GM10248 (cell line): ENCODE measurements at places on chromosomes 6 and 20.

GRCh38 chr6:11772109-11772825 lies 6.3 kb downstream of the ADTRP start:
- no peak for DNase-seq

DNA sequence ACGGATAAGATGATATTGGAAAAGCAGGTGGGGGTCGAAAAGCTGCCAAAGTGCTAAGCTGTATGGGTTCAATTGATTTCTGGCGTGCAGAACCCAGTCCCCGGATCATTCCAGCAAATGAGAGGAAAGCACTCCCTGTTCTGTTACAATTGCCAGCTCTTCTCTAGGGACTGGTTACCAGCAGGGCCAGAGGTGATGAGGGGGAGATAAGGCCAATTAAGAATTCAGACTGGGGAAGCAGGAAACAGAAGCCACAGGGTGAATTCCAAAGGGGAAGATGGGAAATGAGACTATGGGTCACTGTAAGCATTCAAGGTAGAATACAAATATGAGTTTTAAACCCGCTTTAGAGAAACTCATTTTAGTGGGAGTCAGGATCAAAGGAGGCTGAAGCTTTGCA lies 349.4 kb upstream of the MAP3K7 start:
- DNase-seq: no peak

DNA sequence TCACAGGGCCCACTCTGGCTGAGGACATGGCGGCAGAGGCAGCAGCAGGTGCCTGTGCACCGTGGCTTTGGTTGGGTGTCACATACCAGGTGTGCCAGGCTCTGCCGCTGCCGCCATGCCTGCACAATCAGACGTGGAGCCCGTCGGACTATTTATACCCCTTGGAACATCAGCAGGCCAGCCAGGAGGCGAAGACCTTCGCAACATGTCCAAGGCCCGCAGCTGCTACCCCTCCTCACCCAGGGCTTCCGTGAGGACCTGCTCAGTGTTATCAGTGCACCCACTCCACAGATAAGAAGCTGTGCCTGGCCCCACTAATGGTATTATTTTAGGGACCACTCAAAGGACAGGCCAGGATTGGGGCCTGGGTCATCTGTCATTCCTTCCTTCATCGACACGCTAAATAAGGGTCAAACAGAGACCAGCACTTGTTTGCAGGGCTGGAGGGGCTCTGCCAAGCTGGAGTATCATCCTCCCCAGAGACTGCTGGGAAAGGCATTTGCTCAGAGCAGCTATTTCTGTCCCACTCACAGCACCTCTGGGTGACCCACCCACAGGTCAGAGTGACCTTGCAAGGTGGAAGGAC lies 109.2 kb downstream of the BMP7 start:
- DNase-seq: no peak

DNA sequence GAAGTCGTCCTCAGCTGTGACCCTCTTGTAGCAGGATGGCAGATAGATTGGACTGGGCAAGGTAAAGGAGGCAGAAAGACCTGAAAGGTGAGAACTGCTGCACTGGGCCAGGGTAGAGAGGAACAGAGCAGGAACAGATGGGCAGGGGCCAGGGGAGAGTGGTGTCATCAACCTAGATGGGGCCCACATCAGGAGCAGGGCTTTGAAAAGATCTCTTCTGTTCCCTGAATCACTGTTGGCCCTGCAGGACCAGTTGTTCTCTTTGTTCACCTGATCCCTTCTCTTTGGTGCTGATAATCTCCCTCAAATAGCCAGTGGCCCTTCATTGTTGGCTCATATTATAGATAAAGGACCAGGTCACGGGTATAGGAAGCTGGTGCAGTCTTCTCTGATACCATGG lies 59.9 kb downstream of the DTD1 start:
- DNase-seq: no peak

DNA sequence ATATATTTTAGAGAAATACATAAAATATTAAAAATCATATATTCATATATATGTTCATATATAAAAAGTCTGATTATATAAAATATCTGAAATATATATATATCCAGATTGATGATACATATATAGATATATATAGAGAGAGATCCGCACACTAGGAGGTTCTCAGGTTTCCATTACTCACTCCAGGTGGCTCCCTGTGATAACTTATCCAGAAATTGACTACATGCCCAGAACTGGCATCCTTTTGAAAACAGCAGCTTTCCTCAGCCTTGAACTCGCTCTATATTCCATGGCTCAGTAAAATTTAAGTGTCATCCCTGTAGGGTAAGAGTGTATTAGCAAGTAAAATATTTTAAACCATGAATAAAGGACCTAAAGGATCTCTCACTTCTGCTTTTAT lies 206.8 kb downstream of the TINAG start:
- DNase-seq: no peak

DNA sequence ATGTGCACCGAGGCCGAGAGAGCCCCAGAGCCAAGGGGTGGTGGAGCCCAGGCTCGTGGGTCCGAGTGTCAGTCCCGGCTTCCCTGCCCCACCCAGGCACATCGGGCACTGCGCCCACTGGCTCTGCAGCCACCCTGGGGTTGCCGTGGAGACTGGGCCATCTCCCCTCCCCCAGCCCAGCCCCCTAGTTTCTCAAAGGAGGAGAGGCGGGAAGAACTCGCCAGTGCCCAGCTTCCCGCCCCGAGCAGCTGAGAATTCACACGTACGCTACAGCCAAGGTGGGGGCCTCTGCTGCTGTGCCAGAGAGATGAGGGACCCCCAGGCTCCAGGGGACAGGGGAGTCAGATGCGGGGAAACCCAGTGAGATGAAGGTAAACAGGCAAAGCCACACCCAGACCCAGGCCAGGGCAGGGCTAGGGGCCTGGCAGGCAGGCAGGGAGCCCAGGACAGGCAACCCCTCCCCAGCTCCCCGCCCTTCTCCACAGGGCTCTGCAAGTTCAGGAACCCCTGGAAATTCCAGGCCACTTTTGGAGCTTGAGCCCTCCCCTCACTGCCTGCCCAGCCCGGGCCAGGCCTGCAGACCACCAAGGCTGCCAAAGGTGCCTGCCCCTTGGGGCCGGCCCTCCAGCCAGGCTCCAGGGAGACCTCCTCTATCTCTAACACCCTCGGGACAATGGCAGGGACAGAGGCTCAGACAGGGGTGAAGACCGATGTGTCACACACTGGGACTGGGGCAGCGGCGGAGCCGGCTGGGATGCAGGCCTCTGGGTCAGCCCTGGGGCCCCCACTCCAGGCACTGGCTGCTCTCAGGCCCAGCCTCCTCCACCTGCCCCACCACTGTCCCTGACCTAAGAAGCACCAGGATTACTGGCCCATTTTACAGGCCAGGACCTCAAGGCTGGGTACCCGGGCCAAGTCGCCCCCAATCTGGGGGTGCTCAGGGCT lies 6.0 kb downstream of the LAMA5 start:
- no peak for DNase-seq

DNA sequence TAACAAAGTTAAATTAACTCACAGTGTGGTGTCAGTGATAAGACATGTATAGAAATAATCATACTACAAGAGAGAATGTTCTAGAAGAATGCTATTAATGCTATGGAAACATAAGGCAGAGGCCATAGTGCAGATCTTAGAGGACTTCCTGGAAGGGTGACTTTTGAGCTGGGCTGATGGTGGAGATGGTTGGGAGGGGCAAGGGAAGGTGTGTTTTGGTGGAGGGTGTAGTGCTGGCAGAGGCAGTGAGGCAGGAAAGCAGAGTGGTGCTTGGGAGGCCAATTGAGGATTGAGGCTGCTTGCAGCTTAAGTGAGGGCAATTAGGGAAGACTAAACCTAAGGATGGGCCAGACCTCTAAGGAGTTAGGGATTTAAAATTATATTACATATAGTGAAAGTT lies 58.5 kb upstream of the FNDC1 start:
- DNase-seq: no peak

- DNase-seq: no peak
These were observed 150.8 kb downstream of the PRL start for GRCh38 chr6:22145823-22146677.

GRCh38 chr6:161082215-161082614 lies 90.6 kb downstream of the MAP3K4 start:
- DNase-seq: no peak

DNA sequence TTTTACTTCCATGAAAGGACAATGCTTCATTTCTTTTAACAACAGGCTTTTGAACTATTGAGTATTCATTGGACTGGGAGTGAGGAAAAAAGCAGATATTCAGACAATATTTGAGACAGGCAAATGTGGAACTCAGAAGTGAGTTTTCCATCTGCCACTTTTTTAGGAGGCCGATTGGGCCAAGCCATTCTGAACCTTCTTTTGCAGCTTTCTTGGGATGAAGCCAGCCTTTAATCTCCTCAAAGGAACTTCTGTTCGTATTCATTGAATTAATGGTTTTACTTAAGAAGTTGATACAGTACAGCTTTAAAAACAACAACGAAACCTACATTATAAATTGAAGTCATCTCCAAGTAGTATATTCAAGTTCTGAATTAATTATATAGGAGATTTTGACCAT lies 187.1 kb upstream of the RNF217 start:
- no peak for DNase-seq

DNA sequence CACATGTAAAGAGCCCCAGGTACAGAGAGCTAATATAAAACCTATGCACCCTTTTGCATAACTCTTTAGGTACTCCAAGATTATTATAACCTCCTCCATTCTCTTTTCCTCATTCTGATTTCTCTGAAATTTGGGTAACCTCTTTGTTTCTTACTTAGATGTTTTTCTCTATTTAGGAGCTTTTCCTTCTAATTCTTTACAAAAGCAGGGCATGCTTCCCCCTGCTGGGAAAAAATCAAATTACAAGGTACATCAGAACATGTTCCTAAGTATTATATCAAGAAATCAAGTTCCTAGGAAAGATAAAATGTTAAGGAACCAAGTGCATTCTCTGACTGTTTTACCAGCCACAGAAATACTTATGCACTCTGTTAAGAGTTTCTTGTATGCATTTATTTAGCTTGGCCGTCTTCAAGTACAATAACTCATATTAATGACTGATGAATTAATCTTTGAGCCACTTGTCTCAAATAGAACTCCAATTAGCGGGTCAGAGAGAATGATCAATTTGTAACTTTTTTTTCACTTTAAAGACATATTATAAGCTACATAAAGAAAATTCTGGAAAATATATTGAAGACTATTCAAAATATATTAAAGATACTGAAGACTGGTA lies 2.1 kb downstream of the KHDRBS2 start:
- DNase-seq: no peak

DNA sequence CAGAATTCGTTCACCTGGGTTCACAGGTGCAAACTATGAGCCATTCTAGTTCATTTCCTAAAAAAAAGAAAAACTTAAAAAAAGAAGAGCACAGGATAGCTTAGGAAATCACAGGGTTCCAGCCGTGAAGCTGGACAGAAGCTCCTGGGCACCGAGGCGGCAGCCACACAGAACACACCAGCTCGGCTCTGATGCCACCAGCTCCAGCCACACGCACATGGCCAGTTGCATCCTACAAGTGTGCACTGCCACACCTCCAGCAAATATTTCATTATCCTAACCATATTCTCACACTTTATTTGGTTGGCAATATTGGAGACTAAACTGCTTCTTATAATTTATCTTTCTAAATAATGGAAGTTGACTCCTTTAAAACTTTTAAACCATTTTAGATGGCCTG lies 26.2 kb upstream of the AFDN start:
- DNase-seq: no peak

DNA sequence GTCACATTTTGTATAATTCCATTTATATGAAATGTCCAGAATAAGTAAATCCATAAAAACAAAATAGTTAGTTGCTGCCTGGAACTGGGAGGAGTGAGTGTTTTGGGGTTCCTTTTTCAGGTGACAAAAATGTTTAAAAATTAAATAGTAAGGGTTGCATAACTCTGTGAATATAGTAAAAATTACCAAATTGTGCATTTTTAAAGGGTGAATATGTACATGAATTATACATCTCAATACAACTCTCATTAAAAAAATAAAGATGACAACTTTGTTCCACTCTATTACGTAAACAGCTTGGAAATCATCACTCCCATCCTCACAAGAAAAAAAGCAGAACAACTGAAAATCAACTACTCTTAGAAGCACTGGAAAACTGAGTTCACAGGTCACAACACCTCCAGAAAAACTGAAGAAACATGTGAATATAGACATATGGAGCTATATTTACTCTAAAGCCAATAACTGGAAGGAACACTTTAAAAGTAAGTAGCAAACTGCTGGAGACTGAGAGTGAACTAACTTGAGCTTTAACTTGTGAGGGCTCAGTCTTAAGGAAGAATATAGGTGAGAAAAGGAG lies 40.0 kb downstream of the RANBP9 start:
- DNase-seq: no peak

DNA sequence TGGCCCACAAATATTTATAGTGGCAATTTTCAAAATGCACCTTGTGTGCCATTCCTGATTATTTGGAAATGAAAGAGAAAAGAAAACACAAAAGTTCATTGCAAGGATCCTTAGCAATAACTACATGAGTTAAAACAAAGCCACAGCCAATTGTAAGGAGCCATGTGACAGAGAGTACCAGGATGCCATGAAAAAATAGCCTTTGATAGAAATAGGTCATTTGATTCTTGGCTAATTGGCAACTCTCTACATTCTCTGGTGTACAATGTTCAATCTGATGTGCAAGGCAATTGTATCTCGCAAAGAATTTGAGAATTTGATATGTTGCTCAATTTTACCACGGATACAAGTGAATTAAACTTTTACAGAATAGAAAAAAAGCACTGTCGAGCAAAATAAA lies 9.6 kb downstream of the HLA-A start:
- DNase-seq: no peak

- DNase-seq: no peak
These were observed 311.1 kb upstream of the RNF24 start for GRCh38 chr20:4326195-4327065.

DNA sequence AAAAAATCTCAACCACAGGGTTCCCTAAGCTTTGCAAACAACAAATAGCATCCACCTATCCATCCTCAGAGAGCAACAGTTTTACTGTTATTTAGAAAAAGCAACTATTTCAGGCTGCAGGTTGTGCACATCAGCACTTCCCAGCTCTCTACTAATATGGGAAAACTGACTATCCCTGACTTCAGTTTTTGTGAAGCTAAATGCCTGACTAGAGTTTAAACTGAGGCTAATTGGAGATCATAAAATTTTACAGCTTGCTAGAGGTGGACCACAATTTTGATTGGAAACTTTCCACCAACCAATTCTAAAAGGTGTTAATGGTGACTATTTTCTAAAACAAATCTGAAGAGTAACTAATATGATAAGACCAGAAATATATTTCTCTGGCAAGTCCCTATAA lies 36.9 kb downstream of the HLA-DMB start:
- DNase-seq: no peak

- DNase-seq: no peak
These were observed 213.7 kb downstream of the CDKAL1 start for GRCh38 chr6:20747991-20748390.
